ENCODE measurements at places on chromosomes 5 and 9. TPM values are rescaled to one million over a fixed set of nuclear protein-coding genes. Genes with fewer than 3 reads are reported as not detected.

The LAMC3 gene
- 0.12 TPM for total RNA-seq

The ZNF366 gene
- total RNA-seq, result not detected

The DND1 gene
- 2.5 TPM for total RNA-seq

The RGP1 gene
- total RNA-seq, result 17.4 TPM

The UBE2D2 gene
- total RNA-seq, result 271 TPM

The TLR4 gene
- not detected for total RNA-seq

The FOXD4L4 gene
- 0.12 TPM for total RNA-seq

The MYORG gene
- 2.9 TPM for total RNA-seq

The PCDHB10 gene
- total RNA-seq, result not detected

The PTPRD gene
- total RNA-seq, result not detected

The CCL27 gene
- total RNA-seq, result 0.80 TPM

The DHX29 gene
- 11.5 TPM for total RNA-seq

The IFNB1 gene
- total RNA-seq, result 0.26 TPM

The FST gene
- 0.36 TPM for total RNA-seq

The GAS1 gene
- 0.26 TPM for total RNA-seq

The NUTM2F gene
- total RNA-seq, result not detected

The LCN2 gene
- not detected for total RNA-seq

The TAF11L11 gene
- not detected for total RNA-seq

The TAF1L gene
- total RNA-seq, result not detected

The F2R gene
- total RNA-seq, result 6.8 TPM

The EPB41L4A gene
- total RNA-seq, result 1.5 TPM

The F12 gene
- 5.1 TPM for total RNA-seq

The PCDHA13 gene
- total RNA-seq, result not detected

The PCDHB11 gene
- total RNA-seq, result not detected

The JAKMIP2 gene
- 1.1 TPM for total RNA-seq

The ACSL6 gene
- 6.0 TPM for total RNA-seq

The IFNA2 gene
- total RNA-seq, result not detected

The DAB2 gene
- not detected for total RNA-seq

The TOR1A gene
- 41.6 TPM for total RNA-seq

The PCSK1 gene
- total RNA-seq, result not detected

The PCDHAC2 gene
- not detected for total RNA-seq

The PCDHGB1 gene
- total RNA-seq, result not detected

The SLCO6A1 gene
- not detected for total RNA-seq

The NOXA1 gene
- 1.1 TPM for total RNA-seq

The OSMR gene
- total RNA-seq, result 0.10 TPM

Data from activated CD4-positive, alpha-beta memory T cell treated with anti-CD3 and anti-CD28 coated beads for 36 hours (primary cell).